ENCODE measurements at places on chromosomes 5 and 9.
A peak's percentile ranks its signal among the peaks of the same experiment; 100 is the strongest.

DNA sequence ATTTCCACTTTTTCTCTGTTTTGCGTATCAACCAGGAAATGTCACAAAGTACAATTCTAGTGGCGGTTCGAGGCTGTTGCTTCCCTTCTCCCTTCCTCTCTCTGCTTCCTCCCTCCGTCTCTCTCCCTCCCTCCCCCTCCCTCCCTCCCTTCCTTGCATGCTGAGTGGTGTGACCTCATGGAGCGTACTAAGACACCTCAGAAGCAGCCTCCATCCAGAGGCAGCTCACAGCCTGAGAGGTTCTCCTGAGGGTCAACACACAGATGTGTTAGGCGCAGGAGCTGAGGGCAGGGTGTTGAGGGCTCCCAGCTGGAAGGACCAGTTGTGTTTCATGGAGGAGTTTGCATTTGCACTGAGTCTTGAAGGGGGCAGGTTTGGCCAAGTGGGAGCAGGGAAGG is 57.7 kb downstream of the COL5A1 start:
- no peak for DNase-seq

DNA sequence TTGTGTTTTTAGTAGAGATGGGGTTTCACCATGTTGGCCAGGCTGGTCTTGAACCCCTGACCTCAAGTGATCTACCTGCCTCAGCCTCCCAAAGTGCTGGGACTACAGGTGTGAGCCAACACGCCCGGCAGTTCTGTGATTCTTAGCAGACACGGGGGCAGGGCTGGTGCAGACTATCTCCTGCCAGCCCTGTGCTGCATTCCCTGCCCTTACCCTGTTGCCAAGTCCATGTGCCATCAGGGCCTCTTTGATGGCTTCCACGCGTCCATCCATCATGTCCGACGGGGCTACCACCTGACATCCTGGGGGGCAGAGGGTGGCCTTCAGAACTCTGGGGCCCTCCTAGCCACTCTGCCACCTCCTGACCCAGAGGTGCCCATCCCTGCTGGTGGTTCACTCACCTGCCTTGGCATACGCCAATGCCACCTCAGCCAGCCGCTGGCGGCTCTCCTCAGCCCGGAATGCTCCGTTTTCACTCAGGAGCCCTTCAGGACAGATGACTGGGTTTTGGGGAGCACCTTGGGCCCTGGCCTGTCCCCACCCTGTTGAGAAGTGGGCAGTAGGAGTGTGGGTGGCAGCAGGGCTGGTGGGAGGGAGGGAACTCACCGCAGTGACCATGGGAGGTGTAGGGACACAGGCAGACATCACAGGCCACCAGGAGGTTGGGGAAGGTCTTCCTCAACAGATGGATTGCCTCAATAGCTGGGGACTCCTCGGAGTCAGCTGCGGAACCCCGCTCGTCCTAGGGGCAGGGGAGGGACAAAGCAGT is 10.7 kb downstream of the ALAD start:
- DNase-seq: no peak

DNA sequence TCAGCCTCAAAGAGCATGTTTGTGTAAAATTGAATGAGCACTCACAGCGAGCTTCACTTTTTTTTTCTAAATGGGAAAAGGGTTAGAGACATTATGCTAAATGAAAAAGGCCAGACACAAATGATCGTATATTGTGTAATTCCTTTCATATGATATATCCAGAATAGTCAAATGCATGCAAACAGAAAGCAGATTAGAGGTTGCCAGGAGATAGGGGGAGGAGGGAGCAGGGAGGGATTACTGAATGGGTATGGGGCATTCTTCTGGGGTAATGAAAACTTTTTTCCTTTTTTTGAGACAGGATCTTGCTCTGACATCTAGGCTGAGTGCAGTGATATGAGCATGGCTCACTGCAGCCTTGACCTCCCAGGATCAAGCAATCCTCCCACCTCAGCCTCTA is 47.1 kb downstream of the DMAC1 start:
- DNase-seq: no peak

DNA sequence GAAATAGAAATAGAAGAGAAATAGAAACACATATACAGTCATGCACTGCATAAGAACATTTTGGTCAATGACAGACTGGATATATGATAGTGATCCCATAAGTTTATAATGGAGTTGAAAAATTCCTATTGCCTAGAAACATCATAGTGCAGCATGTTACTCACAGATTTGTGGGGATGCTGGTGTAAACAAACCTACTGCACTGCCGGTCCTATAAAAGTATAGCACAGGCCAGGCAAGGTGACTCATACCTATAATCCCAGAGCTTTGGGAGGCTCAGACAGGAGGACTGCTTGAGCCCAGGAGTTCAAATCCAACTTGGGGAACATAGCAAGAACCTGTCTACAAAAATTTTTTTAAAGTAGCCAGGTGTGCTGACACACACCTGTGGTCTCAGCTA is 240.6 kb upstream of the MAP3K1 start:
- peak; percentile 29 for DNase-seq
